ENCODE measurements at places on chromosomes 7 and 10.
A peak's percentile ranks its signal among the peaks of the same experiment; 100 is the strongest.

GRCh38 chr10:82888809-82889455 is 1013.9 kb downstream of the NRG3 start:
- DNase-seq: no peak

DNA sequence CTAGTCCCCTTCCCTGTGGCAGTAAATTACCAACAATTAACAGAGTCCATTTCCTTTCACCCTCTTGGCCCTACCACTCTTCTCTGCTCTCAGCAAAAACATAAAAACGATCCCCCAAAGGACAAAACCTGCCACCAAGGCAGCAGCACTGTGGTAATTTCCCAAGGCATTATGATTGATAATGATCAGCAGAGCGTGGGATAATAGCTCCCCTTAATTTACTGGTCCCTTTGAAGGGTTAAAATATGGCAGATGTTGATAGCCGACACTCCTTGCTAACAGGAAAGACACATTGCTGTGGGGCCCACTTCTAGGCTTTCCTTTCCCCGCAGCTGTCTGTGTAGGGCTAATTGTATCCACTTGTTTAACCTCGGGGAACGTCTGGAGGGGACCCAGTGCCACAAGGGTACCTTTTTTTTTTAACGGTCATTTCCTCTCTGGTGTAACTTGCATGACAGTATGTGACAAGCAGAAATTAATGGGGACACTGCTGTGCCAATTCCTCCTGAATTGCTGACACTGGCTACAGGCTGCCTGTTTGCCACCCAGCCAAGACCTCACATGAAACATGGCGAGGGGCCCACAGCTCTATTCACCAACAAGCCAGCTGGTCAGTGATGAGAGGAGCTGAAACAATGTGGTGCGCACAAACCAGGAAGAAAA is 81.3 kb downstream of the CDK6 start:
- peak; percentile 35 for DNase-seq

DNA sequence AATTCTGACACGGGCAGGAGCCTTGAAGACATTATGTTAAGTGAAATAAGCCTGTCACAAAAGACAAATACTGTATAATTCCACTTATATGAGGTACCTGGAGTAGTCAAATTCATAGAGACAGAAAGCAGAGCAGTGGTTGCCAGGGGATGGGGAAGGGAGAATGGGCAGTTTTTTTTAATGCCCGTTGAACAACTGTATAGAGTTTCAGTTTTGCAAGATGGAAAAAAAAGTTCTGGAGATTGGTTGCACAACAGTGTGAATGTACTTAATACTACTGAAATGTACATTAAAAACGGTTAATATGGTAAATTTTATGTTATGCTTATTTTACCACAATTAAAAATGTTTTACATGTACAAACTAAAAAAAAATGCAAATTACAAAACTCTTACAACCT is 63.6 kb upstream of the EFCAB10 start:
- DNase-seq: no peak

DNA sequence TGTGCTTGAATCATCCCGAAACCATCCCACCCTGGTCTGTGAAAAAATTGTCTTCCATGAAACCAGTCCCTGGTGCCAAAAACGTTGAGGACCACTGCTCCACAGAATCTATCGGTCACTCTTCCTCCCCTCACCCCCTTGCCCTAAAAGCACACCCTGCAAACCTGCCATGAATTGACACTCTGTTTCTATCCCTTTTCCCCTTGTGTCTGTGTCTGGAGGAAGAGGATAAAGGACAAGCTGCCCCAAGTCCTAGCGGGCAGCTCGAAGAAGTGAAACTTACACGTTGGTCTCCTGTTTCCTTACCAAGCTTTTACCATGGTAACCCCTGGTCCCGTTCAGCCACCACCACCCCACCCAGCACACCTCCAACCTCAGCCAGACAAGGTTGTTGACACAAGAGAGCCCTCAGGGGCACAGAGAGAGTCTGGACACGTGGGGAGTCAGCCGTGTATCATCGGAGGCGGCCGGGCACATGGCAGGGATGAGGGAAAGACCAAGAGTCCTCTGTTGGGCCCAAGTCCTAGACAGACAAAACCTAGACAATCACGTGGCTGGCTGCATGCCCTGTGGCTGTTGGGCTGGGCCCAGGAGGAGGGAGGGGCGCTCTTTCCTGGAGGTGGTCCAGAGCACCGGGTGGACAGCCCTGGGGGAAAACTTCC is 784 bp upstream of the SERPINE1 start:
- no peak for DNase-seq

GRCh38 chr7:158779061-158780000 is 50.0 kb downstream of the ESYT2 start:
- DNase-seq: no peak

DNA sequence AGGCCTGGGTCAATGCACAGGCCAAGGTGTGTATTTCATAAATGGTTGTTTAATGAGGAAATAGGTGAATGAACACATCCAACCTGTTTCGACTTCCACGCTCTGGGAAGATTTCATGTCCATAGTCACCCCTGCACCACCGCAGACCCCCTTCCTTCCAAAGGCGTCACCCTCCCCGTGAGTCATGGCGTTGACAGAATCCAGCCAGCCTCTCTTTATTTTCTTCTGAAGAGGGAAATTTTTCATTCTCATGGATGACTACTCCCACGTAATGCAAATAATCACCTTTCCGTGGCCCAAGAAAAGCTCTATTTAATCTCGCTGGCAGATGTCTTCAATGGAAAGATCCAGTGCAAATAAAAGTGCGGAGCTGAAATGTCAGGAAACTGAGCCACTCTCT is 75.3 kb upstream of the FOXK1 start:
- DNase-seq: no peak
